ENCODE measurements at places on chromosomes 6 and 20.

DNA sequence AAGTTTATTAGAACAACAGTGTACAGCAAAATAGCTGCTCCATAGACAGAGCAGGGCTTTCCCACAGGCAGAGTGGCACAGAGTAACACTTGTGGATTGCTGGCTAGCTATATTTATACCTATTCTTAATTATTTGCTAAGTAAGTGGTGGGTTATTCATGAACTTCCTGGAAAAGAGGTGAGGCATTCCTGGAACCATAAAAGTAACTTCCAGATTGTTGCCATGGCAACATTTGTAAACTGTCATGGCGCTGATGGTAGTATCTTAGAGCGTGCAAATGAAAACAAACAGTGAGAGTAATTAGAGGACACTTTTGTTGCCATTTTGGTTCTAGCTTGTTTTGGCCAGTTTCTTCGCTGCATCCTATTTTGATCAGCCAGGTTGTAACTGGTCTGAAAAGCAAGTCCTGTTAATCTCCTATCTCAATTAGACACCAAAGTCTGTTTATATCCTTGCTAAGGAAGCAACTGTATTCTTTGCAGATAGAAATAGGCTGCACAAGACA is 23.9 kb downstream of the DEFB114 start:
- DNase-seq: no peak

GRCh38 chr6:77324866-77325265 is 138.4 kb downstream of the HTR1B start:
- no peak for DNase-seq

GRCh38 chr6:55643861-55644260 is 64.9 kb upstream of the HMGCLL1 start:
- DNase-seq: peak; percentile 40

DNA sequence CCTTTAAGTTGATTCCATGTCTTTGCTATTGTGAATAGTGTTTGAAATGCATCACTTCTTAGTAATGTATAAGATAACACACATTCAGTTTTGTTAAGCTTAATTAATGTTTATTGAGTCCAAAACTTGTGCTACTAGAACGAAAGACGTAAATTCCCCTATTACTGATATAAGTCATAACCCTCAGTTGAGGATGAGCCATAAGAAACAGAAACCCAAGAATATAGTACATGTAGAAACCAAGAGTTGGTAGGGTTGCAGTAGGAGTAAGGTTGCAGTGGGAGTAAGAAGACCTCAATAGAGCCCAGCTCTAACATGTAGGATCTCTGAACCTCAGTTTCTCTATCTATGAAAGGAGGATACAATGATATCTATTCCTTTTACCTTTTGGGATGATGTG is 19.3 kb downstream of the CITED2 start:
- DNase-seq: no peak

DNA sequence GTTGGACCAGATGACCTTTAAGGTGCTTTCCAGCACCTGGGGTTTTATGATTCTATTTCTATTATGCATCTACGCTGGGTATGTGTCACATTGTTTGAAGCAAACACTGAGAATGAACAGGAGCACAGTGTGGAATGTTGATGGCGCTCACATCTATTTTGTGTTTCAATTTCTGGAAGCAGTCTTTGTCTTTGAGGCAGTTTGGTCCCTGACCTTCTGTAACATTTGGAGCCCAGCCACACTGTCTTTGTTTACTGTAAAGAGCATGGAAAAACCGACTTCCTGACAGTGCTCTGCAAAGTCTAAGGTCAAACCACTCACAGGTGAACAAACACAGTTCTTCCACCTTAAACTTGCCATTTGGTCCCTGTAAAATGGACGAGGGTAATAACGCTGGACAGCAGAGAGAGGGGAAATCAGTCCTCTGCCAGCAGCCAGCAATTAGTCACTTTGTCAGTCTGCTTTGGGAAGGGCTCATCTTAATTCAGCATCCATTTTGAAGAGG is 155.5 kb downstream of the PRL start:
- DNase-seq: no peak

DNA sequence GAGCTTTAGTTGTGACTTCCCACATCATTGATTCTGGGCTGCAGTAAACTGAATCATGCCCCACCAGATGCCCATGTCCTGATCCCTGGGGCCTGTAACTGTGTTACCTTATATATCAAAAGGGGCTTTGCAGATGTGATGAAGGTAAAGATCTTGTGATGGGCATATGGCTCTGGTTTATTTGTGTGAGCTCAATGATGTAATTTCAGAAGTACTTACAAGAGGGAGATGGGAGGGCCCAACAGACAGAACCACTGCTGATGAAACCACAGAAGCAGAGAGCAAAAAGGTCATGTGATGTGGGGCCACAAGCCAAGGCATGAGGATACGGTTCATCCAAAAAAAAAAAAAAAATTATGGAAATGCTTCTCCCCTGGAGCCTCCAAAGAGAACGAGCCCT is 118.7 kb downstream of the TOX2 start:
- no peak for DNase-seq

- DNase-seq: peak; percentile 42
Measured at GRCh38 chr6:26607434-26608230, 10.9 kb downstream of the ABT1 start.

DNA sequence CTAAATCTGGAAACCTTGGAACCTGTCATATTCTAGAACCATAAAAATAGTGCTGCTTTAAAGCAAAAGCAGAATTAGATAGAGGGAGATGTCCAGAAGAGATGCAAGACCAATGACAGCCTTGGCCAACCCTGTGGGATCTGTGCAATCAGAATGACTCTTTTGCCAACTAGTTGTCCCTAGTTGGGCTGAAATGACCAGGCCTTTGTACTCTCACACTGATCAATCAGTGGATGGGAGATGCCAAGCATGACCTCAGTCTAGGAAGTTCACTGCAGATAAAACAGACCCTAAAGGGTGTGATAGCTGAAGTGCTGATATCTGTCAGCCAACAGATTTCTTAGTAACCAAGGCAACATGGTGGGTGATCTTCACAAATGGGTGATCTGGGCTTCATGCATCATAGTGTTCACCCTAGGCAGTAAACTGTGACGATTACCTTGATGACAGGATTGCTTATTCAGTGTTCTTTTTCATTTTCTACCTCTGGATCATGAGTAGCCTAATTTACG is 52.1 kb downstream of the BCKDHB start:
- DNase-seq: no peak

DNA sequence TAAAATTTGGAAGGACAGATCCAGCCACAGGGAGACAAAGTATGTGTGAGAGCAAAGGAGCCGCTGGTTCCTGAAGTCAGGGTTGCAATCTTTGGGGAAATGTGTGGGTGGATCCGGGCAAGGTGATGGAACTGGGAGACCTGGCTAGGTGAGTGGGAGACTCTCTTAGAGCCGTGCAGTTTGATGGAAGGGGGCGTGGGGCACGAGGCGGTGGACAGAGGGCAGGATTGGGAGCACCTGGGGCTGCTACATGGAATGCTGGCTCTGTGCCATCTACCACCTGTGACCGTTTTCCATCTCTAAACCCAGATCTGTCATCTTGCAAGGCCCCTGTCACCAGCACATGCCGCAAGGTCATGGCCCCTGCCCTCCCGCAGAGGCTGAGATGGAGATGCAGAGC is 268.4 kb downstream of the SMOC2 start:
- no peak for DNase-seq

GRCh38 chr20:22574545-22575086 is 9.8 kb downstream of the FOXA2 start:
- DNase-seq: no peak

GRCh38 chr6:116268589-116269293 is 11.0 kb downstream of the TSPYL1 start:
- peak; percentile 48 for DNase-seq

DNA sequence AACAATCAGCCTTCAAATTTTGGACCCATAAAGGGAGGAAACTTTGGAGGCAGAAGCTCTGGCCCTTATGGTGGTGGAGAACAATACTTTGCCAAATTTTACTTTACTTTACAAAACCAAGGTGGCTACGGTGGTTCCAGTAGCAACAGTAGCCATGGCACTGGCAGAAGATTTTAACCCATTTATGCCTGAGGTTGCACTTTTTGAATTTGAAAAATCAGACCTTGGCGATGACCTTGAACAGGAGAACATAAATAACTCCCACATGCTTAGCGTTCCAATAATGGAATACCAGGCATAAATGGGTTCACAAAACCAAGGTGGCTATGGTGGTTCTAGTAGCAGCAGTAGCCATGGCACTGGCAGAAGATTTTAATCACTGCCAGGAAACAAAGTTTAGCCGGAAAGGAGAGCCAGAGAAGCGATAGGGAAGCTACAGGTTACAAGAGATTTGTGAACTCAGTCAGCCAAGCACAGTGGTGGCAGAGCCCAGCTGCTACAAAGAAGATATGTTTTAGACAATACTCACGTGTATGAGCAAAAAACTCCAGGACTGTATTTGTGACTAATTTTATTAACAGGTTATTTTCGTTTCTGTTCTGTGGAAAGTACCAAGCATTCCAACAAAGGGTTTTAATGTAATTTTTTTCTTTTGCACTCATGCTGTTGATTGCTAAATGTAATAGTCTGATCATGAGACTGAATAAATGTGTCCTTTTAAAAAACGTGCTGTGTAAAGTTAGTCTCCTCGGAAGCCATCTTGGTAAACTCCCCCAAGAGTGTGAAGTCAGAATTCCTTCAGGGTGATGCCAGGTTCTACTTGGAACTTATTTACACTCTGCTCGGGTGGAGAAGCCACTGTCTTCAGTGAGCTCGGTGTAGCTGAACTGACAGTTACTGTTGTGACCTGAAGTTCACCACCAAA is 6.7 kb downstream of the SFT2D1 start:
- no peak for DNase-seq

GRCh38 chr6:143123081-143123480 is 62.4 kb downstream of the AIG1 start:
- DNase-seq: no peak

GRCh38 chr6:165936096-165936495 is 231.6 kb downstream of the TBXT start:
- DNase-seq: no peak

DNA sequence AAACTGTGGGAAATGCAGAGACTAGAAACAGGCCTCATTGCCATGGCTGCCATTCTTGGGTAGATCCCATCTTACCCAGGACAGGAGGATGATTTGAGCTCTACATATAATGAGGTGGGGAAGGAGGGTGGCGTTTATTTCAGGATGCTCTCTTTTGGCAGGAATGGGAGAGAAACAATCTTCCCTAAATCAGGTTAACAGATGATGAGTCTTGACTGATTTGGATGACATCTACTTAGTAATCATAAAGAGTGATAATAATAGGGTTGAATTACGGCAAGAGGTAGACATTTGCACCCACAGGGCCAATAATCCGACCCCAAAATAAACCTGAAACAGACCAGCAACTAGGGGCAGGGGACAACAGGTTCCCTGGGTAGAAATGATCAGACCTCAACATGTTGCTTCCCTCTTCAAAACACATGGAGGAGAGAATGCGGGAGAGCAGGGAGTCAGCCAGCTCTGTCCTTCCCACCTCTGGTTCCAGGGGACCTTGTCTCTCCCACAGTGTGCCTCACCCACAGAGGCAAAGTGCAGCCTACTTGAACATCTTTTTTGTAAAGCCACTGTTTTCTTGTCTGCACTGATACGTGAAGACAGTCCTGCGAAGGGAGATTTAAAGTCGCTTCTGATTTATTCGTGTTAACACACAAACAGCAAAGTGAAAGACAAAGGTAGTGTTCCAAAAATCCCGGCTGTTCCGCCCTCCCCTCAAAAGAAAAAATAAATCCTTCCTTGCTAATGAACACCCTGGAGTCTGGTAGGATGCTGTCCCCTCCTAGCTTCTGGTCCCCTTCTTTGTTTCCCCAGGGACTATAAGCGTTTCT is 3.9 kb downstream of the FOXQ1 start:
- DNase-seq: no peak

GRCh38 chr6:46191961-46192360 is 21.2 kb upstream of the ENPP5 start:
- peak; percentile 47 for DNase-seq

GRCh38 chr6:158808941-158809678 is 10.1 kb downstream of the EZR start:
- no peak for DNase-seq

DNA sequence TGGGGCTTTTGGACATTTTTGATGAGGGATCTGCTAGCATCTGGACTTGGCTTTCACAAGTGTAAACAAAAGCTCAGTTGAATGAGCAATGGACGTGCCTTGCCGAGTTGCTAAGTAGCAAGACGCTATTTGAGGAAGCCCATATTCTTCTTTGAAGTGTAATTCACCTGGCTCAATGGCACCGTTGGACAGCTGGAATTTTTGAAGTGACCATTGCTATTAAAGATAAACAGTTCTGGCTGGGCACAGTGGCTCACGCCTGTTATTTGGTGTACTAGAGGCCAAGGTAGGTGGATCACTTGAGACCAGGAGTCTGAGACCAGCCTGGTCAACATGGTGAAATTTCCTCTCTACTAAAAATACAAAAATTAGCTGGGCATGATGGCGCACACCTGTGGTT is 88.8 kb upstream of the SOX4 start:
- DNase-seq: no peak

GRCh38 chr6:85044361-85044760 is 280.0 kb upstream of the TBX18 start:
- no peak for DNase-seq

DNA sequence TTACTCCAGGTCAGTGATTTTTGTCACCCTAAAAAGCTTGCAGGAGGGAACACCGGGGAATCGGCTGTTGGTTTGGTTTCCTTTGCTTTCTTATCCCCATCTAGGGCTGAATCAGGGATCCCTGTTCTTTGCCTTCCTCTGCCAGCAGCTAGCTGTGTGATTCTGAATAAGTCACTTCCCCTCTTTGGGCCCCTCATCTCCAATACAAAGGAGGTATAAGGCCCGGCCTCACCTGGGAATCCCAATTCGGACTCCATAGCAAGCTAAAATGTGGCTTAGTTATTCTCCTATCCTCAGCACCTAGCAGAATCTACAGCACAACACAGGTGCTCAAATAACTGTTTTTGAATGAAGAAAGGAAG is 18.5 kb upstream of the ARMC12 start:
- no peak for DNase-seq

DNA sequence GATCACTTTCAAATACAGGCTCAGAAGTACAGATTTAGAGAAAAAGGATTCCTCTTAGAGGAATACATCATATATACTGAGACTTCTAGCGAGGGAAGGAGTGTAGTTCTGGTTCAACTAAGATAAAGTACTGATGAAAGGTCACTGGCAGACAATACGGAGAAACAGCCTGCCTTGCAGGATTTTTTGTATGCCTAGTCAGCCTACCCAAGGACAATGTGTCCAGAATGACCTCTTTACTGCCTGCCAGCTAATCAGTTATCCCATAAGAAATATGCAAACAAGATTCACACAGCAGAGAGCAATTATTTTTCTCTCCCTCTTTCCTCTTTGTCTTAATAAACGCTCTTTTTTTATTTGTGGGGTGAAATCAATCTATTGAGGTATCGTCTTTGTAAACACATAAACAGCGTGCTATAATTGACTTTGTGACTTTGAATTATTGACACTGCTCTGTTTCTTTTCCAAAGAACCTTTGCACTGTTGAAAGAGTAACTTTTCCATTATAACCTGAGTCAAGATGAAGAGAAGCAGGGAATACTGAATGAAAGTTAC is 1.4 kb upstream of the TSPYL4 start:
- DNase-seq: no peak
